ENCODE measurements at places on chromosomes 5 and 9.

- no peak for DNase-seq
These were observed 26.5 kb downstream of the NANS start for GRCh38 chr9:98083061-98083501.

GRCh38 chr5:31221001-31221400, 27.5 kb downstream of the CDH6 start:
- DNase-seq: no peak

DNA sequence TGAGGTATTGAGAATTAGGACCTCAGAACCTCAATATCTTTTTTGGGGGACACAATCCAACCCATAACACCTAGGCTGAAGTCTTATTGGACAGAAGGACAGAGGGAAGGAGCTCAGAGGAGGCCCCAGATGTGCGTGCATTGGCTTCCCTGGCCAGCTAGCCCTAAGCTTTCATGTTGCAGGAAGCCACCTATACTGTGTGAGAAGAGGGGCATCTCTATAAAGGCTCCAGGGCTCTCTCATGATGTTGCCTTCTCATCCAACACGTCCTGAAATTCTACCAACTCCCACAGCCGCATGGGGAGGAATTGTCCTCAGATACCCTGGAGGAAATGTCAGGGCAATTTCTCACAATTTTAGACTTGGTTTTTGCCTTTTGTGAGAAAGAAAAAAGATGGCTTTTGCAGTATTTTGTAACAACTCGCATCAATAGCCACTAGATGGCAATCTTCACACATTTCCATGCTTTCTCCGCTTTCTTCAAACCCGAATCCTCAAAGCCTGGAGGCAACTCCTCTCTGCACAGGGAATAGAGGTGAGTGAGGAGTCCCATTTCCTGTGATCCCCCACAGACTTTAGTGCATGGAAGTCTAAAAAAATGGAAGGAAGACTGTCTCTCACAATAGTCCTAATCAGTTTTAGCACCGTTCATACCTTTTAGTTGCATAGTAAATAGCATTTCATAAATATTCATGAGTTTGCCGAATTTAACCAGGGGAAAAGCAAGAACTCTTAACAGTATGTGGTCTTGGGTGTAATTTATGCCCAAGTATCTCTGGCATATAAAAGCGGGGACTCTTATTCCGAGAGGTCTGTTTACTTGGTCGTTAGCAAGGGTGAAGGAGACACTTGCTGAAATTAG, 7.4 kb upstream of the PPP3R2 start:
- peak; percentile 31 for DNase-seq

DNA sequence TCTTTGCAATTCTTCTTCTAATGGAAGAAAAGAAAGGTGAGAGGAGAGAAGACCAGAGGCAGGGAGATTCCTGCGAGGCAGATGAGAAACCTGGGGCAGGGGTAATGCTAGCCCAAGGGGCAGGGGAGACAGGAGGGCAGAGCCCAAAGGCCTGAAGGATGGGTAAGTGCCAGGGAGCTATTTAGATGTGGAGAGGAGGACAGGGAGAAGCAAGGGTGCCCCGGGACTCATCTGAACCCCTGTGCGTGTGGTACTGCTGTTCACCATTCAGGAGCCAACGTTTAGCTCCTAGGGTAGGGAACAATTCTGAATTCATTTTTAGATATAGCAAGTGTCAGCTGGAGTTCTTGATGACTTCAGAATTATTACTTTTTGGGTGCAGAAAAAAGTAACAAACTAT, 122.7 kb upstream of the ALDH1B1 start:
- no peak for DNase-seq

- DNase-seq: no peak
These were observed 123.4 kb downstream of the BASP1 start for GRCh38 chr5:17340819-17341218.

DNA sequence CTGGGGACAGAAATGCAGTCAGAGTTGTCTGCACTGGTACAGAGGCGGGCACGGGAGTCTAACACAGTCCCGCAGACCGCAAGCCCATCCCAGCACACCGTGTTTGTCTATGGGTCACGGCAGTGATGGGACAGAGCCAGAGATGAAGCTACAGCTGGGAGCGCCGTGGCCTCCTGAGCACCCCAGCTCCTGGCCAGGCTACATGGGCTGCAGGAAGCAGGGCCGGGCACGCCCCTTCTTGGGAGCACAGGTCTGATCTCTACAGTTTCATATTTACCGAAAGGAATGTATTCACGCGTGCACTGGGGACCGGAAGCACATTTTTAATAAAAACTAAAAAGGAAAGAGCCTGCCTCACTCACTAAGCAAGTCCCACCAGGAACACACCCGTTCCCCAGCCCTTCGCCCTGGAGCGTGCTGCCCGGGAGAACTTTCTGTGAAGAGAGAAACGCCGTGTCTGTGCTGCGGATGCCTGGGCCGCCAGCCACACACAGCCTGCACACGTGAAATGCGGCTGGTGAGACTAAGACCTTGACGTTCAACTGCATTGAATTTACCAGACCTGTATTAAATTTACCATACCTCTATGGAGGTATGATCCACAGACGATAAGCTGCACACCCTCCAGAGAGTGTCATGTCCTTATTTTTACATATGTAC, 81.1 kb downstream of the VAV2 start:
- DNase-seq: no peak

- no peak for DNase-seq
These were observed 2.3 kb downstream of the SLC34A1 start for GRCh38 chr5:177386542-177386941.

- no peak for DNase-seq
These were observed 208.5 kb downstream of the FSTL4 start for GRCh38 chr5:133403741-133404364.

GRCh38 chr5:138448481-138449398, 9.9 kb downstream of the REEP2 start:
- DNase-seq: no peak

- no peak for DNase-seq
These were observed 171.3 kb downstream of the GDNF start for GRCh38 chr5:37668524-37669047.

DNA sequence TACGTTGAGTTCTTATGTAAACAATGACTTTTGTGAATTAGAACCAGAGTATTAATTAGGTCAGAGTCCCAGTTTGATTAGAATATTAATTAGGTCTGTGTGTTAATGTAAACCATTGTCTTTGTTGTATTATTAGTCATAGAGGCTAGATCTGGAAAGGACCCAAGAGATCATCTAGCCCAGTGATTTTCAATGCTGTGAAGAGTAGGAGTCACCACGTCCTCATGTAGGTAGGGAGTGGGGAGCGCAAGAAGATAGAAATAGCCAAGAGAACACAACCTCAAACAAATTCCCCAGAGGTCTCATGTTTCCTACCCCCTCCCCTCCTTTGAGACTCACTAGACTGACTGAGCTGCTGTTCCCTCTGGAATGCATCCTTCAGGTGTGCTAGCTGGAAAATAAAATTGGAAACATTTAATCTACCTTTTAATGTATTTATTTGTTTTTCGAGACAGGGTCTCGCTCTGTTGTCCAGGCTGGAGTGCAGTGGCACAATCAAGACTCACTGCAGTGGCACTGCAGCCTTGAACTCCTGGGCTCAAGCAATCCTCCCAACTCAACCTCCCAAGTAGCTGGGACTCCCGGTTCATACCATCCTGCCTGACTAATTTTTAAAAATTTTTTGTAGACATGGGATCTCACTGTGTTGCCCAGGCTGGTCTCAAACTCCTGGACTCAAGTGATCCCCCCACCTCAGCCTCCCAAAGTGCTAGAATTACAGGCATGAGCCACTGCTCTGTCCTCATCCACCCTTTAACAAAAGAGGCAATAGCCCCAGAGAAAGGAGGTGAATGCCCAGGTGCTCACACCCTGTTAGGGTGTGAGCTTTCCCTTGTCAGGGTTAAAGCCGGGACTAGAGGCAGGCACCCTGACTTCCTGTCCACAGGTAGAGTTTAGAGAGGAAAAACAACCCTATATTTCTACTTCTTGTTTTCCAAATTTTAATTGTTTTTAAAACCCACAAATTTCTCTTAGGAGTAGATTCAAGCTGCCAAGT, 92.9 kb downstream of the INIP start:
- DNase-seq: no peak

DNA sequence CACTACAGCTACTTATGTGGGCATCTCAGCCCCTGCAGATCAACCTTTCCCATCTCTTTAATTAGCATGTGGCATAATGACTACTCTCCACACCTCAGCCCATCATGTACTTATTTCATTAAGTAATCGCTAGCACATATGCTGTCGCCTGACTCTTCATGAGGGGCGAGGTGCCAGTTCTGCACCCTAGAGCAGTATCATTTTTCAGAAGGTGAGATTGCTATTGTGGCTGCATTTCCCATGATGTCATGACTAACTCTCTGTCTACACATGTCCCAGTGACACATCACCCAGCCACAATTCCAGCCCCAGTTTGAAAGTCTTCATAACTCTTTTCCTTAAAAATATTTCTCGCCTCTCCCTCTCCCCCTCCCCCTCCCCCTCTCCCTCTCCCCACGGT, 7.6 kb upstream of the F2RL1 start:
- no peak for DNase-seq

DNA sequence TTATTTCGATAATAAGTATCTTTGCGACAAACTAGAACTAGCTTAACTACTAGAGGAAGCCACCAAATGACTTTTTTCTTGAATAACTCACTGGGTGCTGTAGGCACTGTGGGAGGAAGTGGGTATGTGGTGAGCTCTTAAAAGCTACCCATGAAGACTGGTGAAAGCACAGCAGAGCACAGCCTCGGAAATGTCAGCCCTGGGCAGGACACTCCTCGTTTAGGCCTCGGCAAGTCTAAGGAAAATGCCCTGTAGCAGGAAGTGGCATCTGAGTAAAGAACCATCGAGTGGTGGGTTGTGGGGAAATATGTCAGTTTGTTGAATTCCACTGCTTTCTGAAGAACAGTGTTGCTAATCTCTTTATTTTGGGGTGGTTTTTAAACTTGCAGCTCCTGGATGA, 44.0 kb upstream of the NCS1 start:
- DNase-seq: peak; percentile 88

DNA sequence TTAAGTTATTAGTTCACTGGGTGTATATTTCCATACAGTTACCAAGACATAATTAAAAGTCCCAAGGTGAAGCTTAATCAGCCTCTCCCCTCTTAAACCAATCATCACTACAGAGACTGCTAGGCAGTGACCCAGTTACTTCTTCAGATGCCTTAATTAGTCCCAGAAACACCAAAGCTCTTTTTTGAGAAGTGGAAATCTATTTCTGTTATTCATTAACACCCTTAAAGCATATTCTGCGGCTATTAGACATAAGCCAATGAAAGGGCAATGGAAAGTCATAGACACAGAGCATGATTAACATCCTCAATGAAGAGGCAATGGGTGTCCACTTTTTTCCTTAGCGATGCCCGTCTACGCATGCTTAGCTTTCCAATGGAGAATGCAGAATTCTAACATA, 48.3 kb upstream of the DNAH5 start:
- DNase-seq: no peak

DNA sequence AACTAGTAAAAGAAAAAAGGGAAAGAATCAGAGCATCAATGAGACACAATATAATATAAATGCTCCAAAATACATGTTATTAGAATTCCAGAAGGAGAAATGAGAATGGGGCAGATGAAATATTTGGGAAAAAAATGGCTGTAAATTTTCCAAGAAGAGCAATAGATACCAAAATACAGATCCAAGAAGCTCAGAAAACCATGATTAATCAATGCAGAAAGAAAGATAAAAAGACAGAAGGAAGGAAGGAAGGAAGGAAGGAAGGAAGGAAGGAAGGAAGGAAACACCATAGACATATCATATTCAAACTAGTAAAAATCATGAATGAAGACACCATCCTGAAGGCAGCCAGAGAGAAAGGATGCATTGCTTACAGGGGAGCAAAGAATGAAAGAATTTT, 920.9 kb downstream of the EFNA5 start:
- DNase-seq: no peak

DNA sequence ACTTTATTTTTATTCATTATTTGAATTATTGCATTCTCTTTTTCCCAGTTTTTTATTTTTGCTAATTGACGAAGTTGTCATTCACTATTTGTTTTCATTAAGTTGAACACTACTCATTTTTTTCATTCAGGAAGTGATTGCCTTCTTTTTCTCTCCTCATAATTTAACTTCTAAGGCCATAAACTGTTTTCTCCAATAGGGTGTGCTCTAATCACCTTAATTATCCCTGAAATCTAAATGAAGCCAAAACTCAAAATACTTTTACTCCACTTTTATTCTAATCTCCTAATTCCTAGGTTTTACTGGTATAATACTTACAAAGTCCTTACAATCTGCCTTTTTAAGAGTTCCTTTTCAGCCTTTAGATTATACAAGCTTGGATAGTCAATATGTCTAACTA, 2.9 kb upstream of the OR13C2 start:
- no peak for DNase-seq

- DNase-seq: no peak
These were observed 102.3 kb upstream of the MAP3K1 start for GRCh38 chr5:56712895-56713591.

DNA sequence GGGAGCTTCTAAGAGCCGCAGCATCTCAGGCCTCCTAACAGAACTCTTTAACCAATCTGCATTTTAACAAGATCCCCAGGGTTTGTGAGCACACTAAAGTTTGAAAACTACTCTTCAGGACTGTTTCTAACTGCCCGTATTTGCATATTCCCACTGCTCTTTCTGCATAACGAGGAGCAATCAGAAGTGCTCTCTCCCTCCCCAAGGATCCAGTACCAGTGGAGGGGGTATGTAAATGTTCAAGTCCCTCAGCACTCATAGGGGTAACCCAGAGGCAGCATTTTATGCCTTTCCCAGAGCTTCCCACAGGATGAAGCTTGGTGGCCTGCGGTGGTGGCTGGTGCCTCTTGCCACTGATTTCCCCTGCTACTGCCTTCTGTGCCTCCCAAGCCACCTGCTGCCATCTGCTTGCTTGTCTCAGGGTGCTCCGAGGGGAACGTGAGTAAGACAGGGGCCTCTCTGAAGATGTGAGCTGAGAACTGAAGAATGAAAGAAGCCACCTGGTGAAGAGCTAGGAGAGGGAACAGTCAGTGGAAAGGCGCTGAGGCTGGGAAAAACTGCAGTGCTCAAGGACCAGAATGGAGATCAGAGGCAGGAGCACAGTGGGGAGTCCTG, 30.0 kb upstream of the PPP1R2B start:
- DNase-seq: no peak

GRCh38 chr5:124457101-124457500, 289.3 kb downstream of the ZNF608 start:
- no peak for DNase-seq
